Left cardiac atrium (tissue), 4 donors: ENCODE measurements at places on chromosomes 5 and 9.

DNA sequence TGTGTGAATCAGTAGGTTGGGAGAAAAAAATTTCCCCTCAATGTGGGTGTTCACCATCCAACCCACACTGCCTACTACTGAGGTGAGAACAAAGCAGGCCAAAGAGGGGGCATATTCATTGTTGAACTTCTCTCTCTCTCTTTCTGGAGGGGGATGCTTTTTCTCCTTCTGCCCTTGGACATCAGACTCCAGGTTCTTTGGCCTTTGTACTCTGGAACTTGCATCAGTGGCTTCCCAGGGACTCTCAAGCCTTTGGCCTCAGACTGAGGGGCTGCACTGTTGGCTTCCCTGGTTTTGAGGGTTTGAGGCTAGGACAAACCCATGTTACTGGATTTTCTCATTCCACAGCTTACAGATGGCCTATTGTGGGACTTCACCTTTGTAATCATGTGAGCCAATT is 417.2 kb downstream of the ELAVL2 start:
- DNase-seq: no peak

DNA sequence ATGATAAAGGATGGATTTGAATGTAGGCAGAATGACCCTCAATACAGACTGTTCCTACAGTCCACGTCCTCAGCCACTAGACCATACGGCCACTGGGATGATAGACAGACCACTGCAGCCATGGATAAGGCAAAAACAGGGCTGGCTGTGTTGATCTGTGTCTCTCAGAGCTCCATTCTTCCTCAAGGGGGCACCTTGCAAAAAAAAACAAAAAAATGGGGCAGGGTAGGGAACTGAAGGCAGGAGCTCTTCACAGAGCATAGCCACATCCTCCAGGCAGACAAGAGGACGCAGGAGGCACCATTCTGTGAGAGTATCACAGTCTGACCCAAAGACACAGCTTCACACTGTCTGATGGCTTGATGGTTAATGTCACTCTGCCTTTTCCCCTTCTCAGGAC is 61.2 kb upstream of the GABRP start:
- DNase-seq: no peak

DNA sequence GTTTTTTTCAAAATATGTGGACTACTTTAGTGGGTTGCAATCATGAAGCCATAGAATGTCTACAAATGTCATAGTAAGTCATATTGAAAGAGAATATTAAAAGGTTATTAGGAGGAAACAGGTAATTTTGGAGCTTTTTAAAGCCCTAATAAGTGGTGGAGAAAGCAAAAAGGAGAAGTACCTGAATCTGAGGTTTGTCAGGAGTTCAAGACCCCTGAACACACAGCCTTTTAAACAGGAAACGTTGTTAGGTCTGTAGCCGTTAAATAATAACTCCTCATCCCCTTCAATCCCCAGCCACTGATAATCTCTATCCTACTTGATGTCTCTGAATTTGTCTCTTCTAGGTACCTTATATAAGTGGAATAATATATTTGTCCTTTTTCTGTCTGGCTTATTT is 51.1 kb downstream of the SPEF2 start:
- DNase-seq: no peak

- DNase-seq: no peak
These were observed 52.1 kb downstream of the TSSK1B start for GRCh38 chr5:113382731-113383130.

DNA sequence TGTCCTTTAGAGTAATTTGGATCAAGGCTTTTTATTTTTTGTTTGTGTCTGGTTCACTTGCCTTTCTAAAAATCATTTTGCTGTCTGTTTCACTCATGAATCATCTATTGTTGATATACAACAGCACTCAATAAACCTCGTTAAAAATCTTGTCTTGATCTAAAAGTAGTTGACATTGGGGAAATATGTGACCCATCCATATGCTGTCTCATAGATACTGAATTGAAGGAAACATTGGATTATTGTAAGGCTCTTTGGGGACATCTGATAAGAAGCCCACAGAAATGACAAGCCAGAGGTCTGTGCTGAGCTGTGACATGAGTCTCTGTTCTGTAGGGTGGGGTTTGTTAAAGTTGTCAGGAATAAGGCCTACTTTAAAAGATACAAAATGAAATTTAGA is 208.0 kb downstream of the PDZD2 start:
- no peak for DNase-seq

DNA sequence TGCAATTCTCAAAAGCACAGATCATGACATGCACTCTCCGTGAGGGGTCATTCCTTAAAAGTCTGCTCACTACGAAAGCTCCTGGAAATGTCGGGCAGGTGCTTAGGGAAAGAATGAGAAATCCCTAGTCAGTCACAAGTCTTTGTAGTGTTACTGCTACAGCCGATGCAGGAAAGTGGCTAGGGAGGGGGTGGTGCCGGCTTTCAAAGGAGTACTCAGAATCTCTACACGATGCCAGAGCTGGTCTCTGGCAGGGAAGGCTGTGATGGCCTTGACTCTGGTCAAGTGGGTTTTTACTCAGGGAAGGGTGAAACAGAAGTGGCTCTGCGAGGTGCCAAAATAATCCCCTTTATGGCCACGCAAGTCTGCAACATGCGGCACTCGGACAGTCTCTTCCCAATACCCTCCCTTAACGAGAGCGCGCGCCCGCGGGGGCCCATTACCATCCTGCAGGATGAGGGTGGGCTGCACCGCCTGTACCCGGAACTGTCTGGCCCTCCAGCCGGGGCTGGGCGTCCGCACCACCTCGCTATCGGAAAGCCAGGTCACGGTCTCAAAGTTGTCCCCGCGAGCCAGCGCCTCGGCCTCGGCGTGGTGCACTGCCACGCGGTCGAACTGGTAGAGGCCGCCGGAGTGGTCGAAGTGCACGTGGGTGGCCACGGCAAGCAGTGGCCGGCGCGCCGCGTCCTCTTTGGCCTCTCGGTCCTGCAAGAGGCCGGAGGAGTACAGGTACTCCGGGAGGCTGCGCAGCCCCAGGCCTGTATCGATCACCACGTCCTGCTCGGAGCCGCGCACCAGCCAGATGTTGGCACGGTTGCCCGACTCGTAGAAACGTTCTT is 956 bp downstream of the MBLAC2 start:
- DNase-seq: peak; percentile 61

- no peak for DNase-seq
These were observed 61.2 kb downstream of the COL15A1 start for GRCh38 chr9:99004717-99005460.

GRCh38 chr5:108747774-108748400 is at the start of gene FER:
TSS of gene FER (plus strand) at chr5:108747897. CDS start at chr5:108798183, 50,286 bp downstream.
- DNase-seq: no peak

GRCh38 chr9:22452415-22453010 is 5.9 kb downstream of the DMRTA1 start:
- peak; percentile 33 for DNase-seq

- peak; percentile 13 for DNase-seq
These were observed 26.2 kb downstream of the EXD3 start for GRCh38 chr9:137396634-137397367.

- no peak for DNase-seq
These were observed 82.3 kb downstream of the MACIR start for GRCh38 chr5:103340717-103341388.

- no peak for DNase-seq
These were observed at the start of gene LAMC3 for GRCh38 chr9:131008909-131009618. TSS of gene LAMC3 (plus strand) at chr9:131009174. CDS start at chr9:131009215, 41 bp downstream.

DNA sequence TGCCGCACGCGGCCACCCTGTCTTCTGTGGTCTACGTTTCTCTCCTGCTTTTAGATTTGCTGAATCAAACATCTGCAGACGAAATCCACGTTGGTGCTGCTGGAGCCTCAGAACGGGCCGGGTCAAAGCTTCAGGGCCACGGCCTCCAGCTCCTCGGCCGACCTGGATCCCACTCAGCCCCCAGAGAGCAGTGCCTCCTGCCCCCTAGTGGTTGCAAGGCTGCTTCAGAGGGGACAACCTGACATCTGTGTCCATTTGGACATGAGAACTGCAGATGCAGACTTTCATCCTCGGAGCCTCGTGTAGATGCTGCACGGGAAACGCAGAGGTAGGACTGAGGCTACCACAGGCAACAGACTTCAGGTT is 23.0 kb upstream of the SLC6A3 start:
- DNase-seq: no peak

GRCh38 chr5:132556153-132556762 is 519 bp upstream of the RAD50 start:
- no peak for DNase-seq

GRCh38 chr5:111968459-111968858 is 211.5 kb upstream of the NREP start:
- no peak for DNase-seq

GRCh38 chr9:125889112-125889475 is 141.9 kb downstream of the PBX3 start:
- peak; percentile 43 for DNase-seq

DNA sequence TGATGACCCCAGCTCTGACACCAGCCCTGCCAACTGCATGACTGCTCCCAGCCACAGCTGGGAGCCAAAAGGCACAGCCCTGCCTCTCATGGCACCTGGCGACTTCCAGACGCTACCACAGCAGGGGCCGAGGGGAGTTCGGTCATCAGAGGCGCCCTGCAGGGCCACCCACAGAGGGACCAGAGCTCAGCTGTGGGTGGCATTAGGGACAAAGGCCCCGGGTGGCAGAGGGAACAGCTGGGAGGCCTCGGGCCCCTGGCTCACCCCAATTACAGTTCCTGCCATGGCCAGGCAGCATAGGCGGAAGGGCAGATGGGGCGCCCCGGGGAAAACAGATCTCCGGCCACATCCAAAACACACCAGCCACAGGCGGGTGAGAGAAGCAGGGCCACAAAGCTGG is 3.6 kb downstream of the SOHLH1 start:
- no peak for DNase-seq

GRCh38 chr9:4769321-4770080 is 23.2 kb upstream of the RCL1 start:
- DNase-seq: no peak

DNA sequence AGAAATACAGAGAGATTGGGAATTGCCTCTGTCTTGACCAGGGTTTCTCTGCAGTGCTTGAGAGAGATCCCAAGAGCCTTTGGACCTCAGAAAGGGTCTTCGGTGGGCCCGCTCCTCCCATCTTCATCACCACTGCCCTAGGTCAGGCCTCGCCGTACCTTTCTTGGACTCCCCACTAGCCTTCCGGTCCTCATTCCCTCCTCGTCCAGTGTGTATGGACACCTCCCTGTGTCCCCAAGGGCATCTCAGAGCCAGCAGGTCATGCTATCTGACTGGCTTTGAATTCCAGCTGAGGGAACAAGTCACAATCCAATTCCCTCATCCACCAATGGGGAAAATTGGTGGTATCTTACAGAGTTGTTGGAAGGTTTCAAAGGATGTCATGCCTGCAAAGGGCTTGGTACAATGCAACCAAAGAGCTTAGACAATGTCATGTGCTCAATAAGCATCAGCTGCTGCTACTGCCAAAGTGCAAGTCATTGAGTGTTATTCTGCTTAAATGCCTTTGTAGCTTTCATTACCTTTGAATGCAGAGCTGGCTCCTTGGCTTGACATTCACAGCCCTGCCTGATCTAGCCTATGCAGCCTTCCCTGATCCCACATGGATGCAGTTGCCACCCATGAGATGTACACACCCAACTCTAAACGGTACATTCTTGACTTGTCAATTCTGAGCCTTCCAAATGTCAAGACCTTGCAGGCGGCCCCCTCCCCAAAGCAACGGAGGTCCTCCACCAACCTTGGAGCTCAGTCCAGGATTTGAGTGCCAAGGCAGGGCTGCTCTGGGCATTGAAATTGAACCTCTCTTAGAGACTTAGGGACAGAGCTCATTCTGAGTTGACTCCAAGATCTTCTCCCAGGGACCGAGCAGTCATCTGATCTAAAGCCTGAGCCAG is 58.0 kb downstream of the HRH2 start:
- DNase-seq: no peak

DNA sequence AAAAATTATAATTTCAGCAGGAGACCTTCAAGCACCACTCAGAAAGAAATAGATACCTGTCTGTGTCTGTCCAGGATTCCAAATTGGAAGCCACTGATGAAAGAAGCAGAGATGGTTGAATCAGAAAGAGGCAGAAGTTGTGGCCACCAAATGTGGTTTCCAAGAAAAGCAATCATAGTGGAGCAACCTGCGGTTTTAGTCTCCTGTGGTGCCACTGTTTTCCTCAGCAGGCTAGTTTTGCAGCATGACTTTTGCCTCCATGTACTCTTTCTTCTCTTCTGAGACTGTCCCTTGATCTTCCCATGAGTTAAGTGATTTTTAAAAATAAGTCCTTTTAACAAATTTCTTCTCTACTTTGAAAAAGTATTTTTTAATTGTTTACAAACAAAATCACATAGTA is 535.8 kb downstream of the CYLC2 start:
- no peak for DNase-seq

GRCh38 chr5:31049936-31050704 is 143.4 kb upstream of the CDH6 start:
- no peak for DNase-seq

DNA sequence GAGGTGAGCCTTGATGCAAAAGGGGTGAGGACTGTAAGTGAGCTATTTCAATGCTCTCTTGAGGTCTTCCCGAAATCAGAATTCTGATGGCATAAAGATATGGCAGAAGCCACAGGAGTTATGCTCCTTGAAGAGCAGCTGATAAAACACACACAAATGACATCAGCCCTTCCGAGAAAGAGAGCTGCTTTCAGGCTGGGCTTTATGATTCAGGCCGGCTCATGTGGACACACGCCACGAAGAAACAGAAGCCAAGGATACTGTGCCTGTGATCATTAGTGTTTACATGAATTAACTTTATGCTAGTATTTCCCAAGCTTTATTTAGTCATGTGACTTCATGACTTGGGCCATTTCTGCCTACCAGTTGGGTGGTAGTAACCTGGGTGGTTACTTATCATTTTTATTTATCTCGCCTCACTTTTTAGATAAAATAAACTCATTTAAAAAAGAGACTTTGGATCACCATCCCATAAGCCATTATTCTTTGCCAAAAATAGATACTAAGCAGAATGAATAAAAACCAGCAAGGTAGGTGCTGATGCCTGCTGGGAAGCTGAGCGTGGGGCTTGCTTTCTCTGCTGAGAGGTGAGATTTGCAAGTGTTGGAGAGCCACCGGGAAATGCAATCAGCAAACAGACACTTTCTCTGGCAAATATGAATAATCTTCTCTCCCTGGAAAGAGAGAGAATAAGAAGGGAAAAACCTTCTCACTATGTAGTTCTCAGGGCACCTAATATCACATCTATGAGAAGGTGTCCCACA is 73.0 kb upstream of the SLC25A51 start:
- peak; percentile 44 for DNase-seq

DNA sequence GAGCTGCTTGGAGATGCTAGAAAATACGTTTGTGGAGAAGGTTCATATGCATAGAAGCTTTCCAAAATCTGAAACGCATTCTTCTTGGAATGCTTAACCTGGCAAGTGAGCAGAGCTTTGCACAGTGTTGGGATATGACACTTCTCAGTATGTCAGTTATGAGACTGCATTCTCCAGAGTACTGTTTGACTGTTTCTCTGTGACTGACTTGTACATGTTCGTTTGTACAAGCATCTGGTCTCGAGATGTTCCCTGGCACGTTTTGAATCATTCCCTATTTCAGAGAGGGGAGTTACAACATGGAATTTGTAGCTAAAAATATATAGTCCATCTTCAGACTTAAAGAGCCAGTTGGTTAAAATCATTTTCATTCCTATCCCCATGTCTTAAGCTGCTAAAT is 272.4 kb downstream of the ARRDC3 start:
- DNase-seq: no peak
